Activated CD4-positive, alpha-beta T cell treated with anti-CD3 and anti-CD28 coated beads, Interleukin-2, amount 50 U/mL, for 16 hours (primary cell): ENCODE measurements at places on chromosomes 12 and 14.

DNA sequence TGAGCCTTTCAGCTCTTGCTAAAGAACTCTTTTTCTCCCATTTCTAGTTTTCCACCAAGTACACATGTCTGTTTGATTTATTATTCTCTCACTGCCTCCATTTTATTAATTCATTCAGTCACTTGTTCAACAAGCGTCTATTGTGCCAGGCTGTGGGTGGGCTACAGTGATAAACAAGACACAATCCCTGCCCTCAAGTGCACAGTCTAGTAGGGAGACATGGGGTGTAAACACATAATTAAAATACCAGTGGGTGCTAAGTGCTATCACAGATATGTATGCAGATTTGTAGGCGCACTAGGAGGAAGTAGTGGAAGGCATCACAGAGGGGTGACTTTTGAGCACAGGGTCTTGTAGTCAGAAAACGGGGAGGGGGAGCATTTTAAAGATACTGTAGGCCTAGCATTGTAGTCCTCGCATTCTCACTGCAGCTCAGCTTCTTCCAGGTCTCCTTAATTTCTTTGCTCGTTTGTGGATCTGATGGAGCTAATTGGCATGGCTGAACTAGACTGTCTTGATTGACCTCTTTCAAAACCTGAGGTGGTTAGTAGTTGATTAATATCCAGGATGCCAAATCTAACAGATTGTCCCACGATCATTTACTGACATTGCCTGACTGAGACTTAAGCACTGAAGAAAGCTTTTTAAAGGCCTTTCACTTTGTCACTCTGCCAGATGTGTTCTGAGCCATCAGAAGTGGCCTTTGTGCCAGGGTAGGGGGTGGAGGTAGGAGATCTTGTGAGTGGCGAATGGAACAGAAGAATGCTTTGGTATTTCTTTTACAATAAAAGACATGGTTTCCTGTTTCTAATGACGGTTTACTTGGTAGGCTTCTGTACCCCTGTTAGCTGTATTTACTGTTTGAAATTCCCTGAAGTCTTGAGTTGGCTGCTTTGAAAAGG lies 116.9 kb downstream of the DIP2B start:
- DNase-seq: no peak

- DNase-seq: no peak
Measured at GRCh38 chr12:64699504-64700115, 59.6 kb downstream of the GNS start.

- no peak for DNase-seq
Measured at GRCh38 chr12:132279184-132279889, 50.1 kb downstream of the GALNT9 start.

- no peak for DNase-seq
Measured at GRCh38 chr14:67940486-67941455, 121.2 kb downstream of the RAD51B start.

- DNase-seq: no peak
Measured at GRCh38 chr14:76022991-76023390, 37.4 kb downstream of the IFT43 start.

GRCh38 chr12:80925237-80925636 lies 12.5 kb downstream of the LIN7A start:
- DNase-seq: no peak

GRCh38 chr12:93804392-93805179 lies 127.4 kb downstream of the CRADD start:
- DNase-seq: peak; percentile 18

DNA sequence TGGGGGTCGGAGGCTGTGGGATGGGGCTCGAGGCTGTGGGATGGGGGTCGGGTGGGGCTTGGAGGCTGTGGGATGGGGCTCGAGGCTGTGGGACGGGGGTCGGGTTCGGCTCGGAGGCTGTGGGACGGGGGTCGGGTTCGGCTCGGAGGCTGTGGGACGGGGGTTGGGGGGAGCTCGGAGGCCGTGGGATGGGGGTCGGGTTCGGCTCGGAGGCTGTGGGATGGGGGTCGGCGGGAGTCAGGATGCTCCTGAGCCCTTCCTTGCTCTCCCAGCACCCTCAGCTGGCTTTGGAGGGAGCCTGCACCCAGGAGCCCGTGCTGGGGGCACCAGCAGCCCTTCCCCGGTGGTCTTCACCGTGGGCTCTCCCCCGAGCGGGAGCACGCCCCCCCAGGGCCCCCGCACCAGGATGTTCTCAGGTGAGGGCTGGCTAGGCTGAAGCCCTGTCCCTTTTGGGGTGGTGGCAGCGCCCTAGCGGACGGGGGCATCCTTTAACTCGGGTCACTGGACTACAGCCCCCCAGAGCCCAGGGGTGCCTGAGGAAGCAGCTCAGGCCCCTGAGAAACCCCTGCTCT lies 11.9 kb upstream of the PUS1 start:
- DNase-seq: no peak

DNA sequence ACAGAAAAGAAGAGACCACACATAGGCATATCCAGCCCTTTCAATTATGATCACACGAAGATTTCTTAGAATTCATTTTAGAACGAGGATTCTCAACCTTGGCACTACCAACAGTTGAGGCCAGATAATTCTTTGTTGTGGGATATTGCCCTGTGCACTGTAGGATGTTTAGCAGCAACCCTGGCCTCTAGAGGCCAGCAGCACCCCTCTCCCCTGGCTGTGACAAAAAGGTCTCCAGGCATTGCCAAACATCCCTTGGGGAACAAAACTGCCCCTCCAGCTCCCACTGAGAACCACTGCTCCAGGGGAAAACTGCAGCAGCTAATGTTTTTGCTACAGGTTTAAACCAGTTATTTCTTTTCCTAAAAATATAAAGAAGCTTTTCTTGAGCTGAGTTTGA lies 7.1 kb downstream of the NT5DC3 start:
- DNase-seq: no peak

DNA sequence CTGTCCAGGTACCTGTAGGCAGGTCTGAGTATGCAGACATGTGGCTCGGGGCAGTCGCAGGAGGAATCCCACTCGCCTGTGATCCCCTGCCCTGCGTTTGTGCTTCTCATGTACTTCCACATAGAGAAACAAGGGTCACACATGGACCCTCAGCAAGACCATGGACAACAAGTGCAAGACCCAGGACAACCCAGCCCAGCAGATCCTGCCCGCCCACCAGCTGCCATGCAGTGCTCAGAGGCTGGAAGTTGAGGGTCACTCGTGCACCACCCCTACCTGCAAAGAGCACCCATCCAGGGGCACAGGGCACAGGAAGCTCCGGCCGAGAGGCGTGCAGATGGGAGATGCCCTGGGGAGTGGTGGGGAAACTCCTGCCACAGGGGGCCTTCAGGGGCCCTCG lies 67.5 kb upstream of the C14orf180 start:
- no peak for DNase-seq

DNA sequence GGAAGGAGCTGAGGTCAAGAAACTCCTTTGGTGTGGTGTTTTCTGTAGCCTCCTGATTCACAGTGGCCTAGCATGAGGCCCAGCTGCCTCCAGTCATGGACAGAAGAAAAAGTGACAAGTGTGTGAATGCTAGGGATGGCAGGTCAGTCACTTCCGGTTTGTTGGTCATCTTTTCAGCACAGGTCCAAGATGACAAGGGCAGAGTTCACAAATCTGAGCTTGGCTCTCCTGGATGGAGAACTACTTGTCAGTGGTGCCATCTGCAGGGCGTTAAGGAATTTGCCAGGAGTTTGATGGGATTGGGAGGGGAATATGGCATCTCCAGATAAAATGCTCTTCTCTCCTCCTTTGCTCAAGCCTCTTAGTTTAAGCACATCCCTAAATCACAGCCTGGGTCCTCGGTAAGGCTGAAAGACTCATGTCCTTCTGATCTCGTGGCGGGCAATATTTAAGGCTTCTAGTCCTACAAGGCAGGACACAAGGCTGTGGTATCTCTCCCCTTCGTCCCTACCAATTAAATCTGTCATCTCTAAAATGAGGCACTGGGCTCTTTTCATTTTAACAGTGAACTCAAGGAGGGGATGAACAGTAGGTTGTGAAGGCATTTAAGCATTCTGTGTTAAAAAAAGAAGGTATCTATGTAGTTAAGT lies 10.0 kb downstream of the TUBA1B start:
- DNase-seq: no peak

GRCh38 chr14:92994131-92994676 lies 71.3 kb downstream of the CHGA start:
- DNase-seq: no peak

- no peak for DNase-seq
Measured at GRCh38 chr14:21100931-21101330, at the start of gene TMEM253. TSS of gene TMEM253 (plus strand) at chr14:21101066. CDS start at chr14:21101344, 278 bp downstream.

DNA sequence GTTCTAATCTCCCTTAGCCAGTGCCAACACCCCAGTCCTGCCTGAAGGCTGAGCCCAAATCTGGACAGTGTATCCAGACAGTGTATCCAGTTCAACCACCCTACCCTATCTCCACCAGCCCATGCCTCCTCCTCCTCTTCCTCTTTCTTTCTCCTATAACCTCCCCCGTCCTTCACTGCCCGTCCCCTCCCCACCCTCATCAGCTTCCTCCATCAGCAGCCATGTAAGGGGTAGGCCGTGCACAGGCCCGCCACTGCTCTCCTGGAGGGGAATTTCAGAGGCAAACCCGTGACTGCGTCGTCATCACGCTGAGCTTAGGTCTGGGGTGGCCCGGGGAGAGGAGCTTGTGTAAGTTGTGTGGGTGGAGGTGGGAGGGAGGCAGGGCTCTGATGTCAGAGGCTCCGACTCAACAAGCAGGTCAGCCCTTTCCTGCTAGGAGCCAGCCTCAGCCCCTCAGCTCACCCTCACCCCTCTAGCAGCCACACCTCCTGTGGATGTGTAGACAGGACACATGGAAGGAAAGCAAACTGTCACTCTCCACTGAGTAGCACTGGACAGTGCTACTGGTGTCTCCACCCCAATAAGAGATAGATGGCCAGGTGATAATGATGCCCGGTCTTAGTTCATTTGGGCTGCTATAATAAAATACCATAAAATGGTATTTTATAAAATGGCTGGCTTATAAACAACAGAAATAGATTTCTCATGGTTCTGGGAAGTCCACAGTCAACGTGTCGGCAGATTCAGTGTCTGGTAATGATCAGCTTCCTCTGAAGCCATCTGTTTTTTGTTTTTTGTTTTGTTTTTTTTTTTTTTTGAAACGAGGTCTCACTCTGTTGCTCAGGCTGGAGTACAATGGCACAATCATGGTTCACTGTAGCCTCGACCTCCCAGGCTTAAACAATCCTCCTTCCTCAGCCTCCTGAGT lies 50.5 kb downstream of the IRF2BPL start:
- peak; percentile 87 for DNase-seq

- DNase-seq: no peak
Measured at GRCh38 chr12:12922978-12923377, 29.0 kb downstream of the GPRC5D start.

DNA sequence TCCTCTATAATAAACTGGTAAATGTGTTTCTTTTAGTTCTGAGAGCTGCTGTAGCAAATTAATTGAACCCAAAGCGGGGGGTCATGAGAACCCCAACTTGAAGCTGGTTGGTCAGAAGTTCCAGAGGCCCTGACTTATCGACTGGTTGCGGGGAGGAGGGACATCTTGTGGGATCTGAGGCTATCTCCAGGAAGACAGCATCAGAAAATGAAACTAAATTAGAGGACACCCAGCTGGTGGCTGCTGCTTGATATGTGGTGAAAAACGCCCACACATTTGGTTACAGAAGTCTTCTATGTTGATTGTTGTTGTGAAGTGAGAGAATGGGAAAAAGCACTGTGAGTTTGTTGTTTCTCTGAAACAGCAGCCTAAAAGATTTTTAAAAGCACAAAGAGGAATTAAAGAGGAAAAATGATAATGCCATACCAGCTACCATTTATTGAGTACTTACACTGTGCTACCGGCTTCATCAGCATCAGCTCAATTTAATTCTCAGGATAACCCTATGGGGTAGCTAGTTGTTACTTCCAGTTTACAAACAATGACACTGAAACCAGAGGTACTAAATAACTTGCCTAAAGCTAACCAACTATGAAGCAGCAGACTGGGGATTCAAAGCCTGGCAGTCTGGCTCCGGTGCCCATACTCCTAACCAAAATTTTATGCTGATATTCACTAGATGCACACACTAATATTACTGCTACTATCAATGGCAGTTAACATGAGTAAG lies 24.3 kb downstream of the DDX24 start:
- DNase-seq: peak; percentile 56

DNA sequence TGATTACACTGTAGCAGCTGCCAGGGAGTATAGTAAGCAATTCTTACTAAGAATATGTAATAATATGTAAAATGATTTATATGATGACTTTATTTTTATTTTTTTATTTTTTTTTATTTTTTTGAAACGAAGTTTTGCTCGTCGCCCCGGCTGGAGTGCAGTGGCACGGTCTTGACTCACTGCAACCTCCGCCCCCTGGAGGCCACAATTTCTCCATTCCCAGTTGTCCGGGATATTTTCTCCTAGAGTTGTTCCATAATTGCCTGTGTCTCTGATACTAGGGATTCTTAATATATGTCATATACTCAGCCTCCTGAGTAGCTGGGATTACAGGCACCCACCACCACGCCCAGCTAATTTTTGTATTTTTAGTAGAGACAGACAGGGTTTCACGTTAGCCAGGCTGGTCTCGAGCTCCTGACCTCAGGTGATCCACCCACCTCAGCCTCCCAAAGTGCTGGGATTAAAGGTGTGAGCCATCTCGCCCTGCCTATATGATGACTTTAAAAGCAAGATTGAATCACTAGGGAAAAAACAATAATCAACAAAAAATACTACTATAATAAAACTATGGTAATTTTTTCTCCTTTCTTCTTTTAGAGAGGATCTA lies 12.2 kb upstream of the ITPR2 start:
- no peak for DNase-seq

- DNase-seq: no peak
Measured at GRCh38 chr12:124518051-124518932, 49.1 kb downstream of the NCOR2 start.

- DNase-seq: no peak
Measured at GRCh38 chr12:130418251-130418650, 80.6 kb downstream of the PIWIL1 start.

DNA sequence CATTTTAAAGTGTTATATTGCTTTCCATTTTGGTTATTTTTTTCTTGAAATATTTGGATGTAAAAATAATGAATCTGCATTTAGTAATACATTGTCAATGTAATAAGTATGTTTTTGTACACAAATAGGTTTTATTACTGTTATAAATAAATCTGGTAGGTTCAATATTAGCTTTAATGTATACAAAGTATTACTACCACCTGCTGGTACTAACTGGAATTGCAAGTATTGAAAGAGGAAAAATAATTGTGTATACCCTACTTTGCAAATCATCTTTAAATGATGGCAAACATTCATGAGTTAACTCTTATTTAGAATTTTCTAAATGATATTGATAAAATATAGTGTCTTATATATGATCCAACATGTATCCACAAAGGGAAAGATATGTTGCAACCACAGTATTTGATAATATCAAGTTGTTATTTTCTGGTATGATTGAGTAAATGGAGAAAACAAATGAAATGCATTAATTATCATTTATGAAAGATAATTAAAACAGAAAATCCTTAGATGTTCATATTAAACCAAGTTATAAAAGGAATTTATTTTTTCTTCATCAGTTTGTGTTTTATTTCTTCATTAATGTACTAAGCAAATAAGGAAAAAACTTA lies 3.2 kb downstream of the OR4K2 start:
- DNase-seq: peak; percentile 25

DNA sequence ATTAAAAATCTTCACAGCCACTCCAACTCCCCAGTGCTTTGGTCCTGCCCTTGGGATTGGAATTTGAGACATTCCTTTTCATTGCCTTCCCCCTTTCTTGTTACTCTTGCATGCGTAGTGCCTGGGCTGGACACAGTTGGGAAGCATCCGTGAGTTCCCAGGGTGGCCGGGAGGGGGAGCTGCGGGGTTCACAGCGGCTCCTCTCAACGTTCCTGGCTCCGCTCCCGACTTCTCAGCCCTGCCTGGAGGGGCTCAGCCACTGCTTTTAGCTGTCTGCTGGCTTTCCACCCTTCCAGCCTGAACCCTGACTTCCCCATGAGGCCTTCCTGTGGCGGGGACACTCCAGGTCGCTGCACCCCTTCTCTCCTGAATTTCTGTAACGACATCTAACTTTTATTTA lies 3.2 kb downstream of the TEX52 start:
- DNase-seq: peak; percentile 42
